ENCODE measurements at places on chromosomes 2 and 18. TPM values are rescaled to one million over a fixed set of nuclear protein-coding genes. Genes with fewer than 3 reads are reported as not detected.

Gene HADHB
- total RNA-seq, result 113 TPM

Gene INPP5D
- total RNA-seq, result 2.4 TPM

Gene NOL4
- total RNA-seq, result 0.30 TPM

Gene DLX2
- 0.09 TPM for total RNA-seq

Gene SETBP1
- 0.89 TPM for total RNA-seq

Gene IL36G
- not detected for total RNA-seq

Gene DNAH6
- total RNA-seq, result 0.05 TPM

Gene SLC39A10
- total RNA-seq, result 43.9 TPM
